ENCODE measurements at places on chromosomes 6 and 20. TPM values are rescaled to one million over a fixed set of nuclear protein-coding genes. Genes with fewer than 3 reads are reported as not detected.
A peak's percentile ranks its signal among the peaks of the same experiment; 100 is the strongest.

GRCh38 chr6:80433010-80433672 lies 326.7 kb downstream of the BCKDHB start:
- H3K36me3 ChIP-seq = no peaks in the 10 kb centered on the region
- no peak overlapping the region for H3K27ac ChIP-seq
- H3K4me3 ChIP-seq = no peak overlapping the region
- no peak for DNase-seq

DNA sequence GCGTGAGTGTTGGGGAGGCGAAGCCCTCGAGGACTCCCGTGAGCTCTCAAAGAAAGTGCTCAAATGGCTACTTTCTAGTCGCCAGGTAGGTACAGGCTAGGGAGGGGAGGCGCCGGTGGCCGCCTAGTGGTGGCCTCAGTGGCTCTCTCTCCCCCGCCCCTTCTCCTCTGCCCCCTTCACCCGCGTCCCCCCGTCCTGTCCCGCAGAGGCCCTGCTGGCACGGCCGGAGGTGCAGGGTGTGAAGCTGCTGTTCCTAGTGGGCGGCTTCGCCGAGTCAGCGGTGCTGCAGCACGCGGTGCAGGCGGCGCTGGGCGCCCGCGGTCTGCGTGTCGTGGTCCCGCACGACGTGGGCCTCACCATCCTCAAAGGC lies 16.3 kb downstream of the ADISSP start:
- no peak overlapping the region for H3K4me3 ChIP-seq
- H3K4me1 ChIP-seq = peaks cover 16% of the 10 kb centered on the region
- DNase-seq = no peak
- no peak overlapping the region for H3K27ac ChIP-seq

GRCh38 chr20:46831633-46832011 lies 63.0 kb upstream of the EYA2 start:
- H3K27ac ChIP-seq = no peak overlapping the region
- no peaks in the 10 kb centered on the region for H3K27me3 ChIP-seq
- H3K36me3 ChIP-seq = no peaks in the 10 kb centered on the region
- no peak overlapping the region for H3K4me3 ChIP-seq
- H3K4me1 ChIP-seq = no peaks in the 10 kb centered on the region
- DNase-seq = no peak

DNA sequence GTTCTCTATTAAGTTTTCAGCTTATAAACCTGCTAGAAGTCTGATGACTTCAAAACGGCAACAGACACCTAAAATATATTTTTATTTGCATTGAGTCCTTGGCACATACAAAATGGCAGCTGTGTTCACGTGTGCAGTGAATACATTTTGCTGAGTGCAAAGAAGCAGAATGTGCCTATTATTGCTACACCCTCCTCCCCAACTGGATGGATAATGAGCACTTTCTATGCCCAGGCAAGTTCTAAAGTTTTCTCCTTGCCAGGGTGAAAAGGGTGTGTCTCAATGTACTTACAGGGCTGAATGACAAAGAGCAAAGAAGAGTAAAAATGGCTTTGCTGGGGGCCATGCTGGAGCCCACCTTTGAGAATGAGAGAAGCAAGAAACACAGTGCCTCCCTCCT lies 4.0 kb upstream of the FERMT1 start:
- DNase-seq = no peak
- no peak overlapping the region for H3K27ac ChIP-seq
- no peaks in the 10 kb centered on the region for H3K27me3 ChIP-seq
- peaks cover 17% of the 10 kb centered on the region for H3K4me1 ChIP-seq

DNA sequence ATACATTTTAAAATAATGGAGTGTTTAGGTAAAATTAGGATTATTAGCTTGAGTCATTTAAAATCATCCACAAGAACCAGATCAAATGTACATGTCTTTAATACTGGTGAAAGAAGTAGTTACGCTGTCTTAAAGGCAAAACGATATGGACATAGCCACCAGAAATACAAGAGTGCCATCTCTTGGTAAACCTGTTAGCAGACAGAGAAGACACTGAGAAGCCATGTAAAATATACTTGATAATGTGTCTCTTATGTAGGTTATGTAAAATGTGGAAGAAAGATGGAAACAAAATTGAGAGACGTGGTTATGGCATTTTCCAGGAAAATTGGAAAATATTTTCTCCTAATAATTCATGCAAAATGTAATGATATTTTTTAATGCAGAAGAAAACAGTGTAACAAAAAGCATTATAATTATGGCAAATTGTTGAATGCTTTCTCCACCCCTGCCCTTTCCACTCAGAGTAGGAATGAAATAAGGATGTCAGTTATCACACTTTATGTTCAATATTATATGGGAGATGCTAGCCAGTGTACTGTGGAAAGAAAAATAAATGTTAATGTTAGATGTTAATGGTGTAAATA lies 12.2 kb upstream of the SLC17A2 start:
- H3K27ac ChIP-seq = no peak overlapping the region
- H3K27me3 ChIP-seq = no peaks in the 10 kb centered on the region
- H3K4me1 ChIP-seq = no peaks in the 10 kb centered on the region
- DNase-seq = no peak
- no peak overlapping the region for H3K4me3 ChIP-seq

- no peaks in the 10 kb centered on the region for H3K36me3 ChIP-seq
- no peaks in the 10 kb centered on the region for H3K27me3 ChIP-seq
- no peaks in the 10 kb centered on the region for H3K4me1 ChIP-seq
- no peak for DNase-seq
- no peak overlapping the region for H3K4me3 ChIP-seq
Measured at GRCh38 chr20:8346700-8347270, 214.7 kb downstream of the PLCB1 start.

GRCh38 chr6:37915463-37915862 lies 95.9 kb downstream of the ZFAND3 start:
- H3K4me3 ChIP-seq = no peak overlapping the region
- no peaks in the 10 kb centered on the region for H3K36me3 ChIP-seq
- peaks cover 29% of the 10 kb centered on the region for H3K4me1 ChIP-seq
- H3K27ac ChIP-seq = no peak overlapping the region

DNA sequence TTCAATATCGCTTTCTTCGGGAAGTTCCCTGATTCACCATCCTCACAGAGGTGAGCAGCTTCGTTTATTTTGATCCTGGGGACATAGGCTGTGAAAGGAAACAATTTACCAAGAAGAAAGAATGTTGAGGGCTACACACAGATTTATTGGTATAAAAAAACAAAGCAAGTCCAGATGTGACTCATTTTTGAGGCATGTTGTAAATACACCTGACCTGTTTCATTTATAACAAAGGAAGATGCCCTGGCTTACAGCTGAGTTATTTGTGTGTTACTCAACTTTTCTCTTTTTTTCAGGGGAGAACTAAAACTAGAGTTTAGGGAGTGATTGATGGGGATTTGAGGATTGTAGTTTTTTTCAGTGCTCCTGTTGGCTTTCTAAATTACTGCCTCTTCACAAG lies 489.5 kb downstream of the CBLN4 start:
- peaks cover 3% of the 10 kb centered on the region for H3K27me3 ChIP-seq
- DNase-seq = no peak
- H3K4me3 ChIP-seq = no peak overlapping the region
- H3K36me3 ChIP-seq = no peaks in the 10 kb centered on the region
- no peak overlapping the region for H3K27ac ChIP-seq
- peaks cover 26% of the 10 kb centered on the region for H3K4me1 ChIP-seq

DNA sequence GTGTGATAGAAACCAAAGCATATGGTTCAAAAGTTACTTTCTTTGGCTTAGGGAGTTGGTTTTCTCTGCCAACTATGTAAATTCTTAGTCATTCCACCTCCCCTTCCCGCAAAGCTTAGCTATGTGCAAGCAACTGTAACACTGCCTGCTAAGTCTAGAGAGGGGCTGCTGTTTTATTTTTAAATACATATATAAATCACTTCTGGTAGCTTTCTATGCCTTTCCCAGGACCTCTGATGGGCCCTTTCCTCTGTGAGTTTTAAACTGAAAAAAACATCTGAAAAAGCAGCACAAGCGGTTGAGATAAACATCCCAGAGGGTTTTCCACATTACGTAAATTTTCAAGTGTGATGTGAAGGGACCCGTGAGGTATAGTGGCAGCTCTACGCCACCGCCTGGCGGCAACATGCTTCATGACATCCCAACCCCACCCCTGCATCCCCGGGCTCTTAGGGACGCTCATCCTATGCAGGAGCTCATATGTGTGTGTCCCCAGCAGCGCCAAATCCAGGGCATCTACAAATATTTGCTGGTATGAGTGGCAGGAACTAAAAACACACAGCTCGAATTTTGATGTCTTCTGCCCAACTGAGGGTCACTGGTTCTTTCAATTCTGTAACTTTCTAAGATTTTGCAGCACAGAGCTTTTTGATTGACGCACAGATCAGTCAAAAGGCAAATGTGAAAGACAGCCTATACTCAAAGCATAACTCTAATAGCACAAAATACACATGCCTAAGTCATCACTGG lies 12.7 kb downstream of the SAYSD1 start:
- no peaks in the 10 kb centered on the region for H3K36me3 ChIP-seq
- no peak overlapping the region for H3K4me3 ChIP-seq
- no peaks in the 10 kb centered on the region for H3K4me1 ChIP-seq
- H3K27me3 ChIP-seq = no peaks in the 10 kb centered on the region
- DNase-seq = no peak

DNA sequence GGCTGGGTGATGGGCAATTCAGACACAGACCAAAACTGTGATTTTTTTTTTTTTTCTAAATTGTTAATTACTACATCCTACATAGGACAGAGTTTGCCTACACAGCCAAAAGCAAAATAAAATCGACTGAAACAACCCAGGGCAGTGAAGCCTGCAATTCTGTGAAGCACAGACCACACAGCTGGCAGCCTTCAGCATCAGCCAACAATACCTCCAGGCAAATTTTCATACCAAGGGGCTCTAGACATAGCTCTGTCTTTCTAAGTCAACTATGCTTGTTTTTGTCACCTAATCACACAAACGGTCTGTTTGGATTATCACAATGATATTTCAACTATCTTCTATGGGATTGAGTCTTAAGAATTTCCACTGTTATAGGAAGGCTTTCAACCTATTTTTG lies 17.6 kb downstream of the RMND1 start:
- no peaks in the 10 kb centered on the region for H3K4me1 ChIP-seq
- no peak overlapping the region for H3K4me3 ChIP-seq
- no peak for DNase-seq
- peaks cover 21% of the 10 kb centered on the region for H3K36me3 ChIP-seq

GRCh38 chr20:50762435-50763220 lies 31.2 kb downstream of the PARD6B start:
- peaks cover 28% of the 10 kb centered on the region for H3K4me1 ChIP-seq
- peak overlapping the region; percentile 89 for H3K27ac ChIP-seq
- DNase-seq = no peak
- H3K4me3 ChIP-seq = peak overlapping the region; percentile 0
- no peaks in the 10 kb centered on the region for H3K36me3 ChIP-seq
- H3K27me3 ChIP-seq = no peaks in the 10 kb centered on the region

- no peaks in the 10 kb centered on the region for H3K4me1 ChIP-seq
- H3K36me3 ChIP-seq = peaks cover 12% of the 10 kb centered on the region
- no peak overlapping the region for H3K4me3 ChIP-seq
- no peak overlapping the region for H3K27ac ChIP-seq
- no peaks in the 10 kb centered on the region for H3K27me3 ChIP-seq
Measured at GRCh38 chr6:75098709-75099108, 107.1 kb downstream of the COL12A1 start.

DNA sequence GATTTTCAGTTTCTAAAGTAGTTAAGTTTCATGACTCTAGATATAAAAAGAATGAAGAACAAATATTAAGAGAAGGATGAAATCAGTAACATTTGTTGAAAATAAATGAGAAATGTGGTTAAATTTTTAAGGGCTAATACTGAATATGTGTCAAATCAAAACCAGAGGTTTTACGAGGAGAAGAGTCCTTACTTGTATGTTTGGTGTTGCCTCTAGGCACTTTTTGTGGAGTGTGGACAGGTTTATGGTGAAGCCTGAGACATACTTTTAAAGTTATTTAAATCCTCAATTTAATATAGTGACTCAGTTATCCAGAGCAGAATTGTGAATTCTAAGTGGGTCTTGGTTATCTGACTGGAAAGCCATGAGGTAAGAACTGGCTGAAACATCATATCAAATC lies 68.7 kb downstream of the COL19A1 start:
- DNase-seq = no peak
- no peaks in the 10 kb centered on the region for H3K4me1 ChIP-seq
- H3K27me3 ChIP-seq = no peaks in the 10 kb centered on the region
- no peak overlapping the region for H3K27ac ChIP-seq
- H3K4me3 ChIP-seq = no peak overlapping the region

GRCh38 chr20:3995067-3995748 lies 20.1 kb downstream of the RNF24 start:
- H3K27ac ChIP-seq = no peak overlapping the region
- peaks cover 2% of the 10 kb centered on the region for H3K36me3 ChIP-seq
- H3K4me1 ChIP-seq = peaks cover 15% of the 10 kb centered on the region
- no peak for DNase-seq
- H3K27me3 ChIP-seq = no peaks in the 10 kb centered on the region

DNA sequence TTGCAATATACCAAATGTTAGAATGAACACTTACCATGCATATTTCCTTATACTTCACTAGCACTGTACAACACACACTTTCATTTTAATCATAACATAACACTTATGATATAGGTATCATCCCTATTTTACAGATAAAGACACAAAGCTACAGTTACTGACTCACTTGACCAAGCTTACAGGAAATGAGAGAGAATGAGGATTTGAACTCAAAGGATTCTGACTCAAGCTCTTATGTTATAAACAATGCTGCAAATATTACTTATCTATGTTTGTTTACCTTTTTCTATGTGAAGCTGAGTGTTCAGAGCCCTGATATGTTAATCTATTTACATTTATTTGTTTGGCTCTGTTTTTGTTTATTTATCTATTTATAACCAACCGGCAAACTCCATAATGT lies 245.4 kb downstream of the PTPRK start:
- no peaks in the 10 kb centered on the region for H3K27me3 ChIP-seq
- H3K4me3 ChIP-seq = no peak overlapping the region
- H3K4me1 ChIP-seq = peaks cover 17% of the 10 kb centered on the region
- peak overlapping the region; percentile 66 for H3K27ac ChIP-seq

GRCh38 chr6:142400495-142400894 lies 98.7 kb downstream of the ADGRG6 start:
- DNase-seq = no peak
- H3K27me3 ChIP-seq = no peaks in the 10 kb centered on the region
- H3K4me3 ChIP-seq = no peak overlapping the region

CCM2L gene
- polyA plus RNA-seq = not detected

TMEM200A gene
- 80.4 TPM for polyA plus RNA-seq

MYL9 gene
- polyA plus RNA-seq = 5.2 TPM

TGM3 gene
- polyA plus RNA-seq = 0.08 TPM

C4B gene
- polyA plus RNA-seq = 1.8 TPM

MDFI gene
- polyA plus RNA-seq = 76.2 TPM

NKAIN4 gene
- polyA plus RNA-seq = not detected

HDGFL1 gene
- polyA plus RNA-seq = not detected
